ENCODE measurements at places on chromosomes 11 and 22.

DNA sequence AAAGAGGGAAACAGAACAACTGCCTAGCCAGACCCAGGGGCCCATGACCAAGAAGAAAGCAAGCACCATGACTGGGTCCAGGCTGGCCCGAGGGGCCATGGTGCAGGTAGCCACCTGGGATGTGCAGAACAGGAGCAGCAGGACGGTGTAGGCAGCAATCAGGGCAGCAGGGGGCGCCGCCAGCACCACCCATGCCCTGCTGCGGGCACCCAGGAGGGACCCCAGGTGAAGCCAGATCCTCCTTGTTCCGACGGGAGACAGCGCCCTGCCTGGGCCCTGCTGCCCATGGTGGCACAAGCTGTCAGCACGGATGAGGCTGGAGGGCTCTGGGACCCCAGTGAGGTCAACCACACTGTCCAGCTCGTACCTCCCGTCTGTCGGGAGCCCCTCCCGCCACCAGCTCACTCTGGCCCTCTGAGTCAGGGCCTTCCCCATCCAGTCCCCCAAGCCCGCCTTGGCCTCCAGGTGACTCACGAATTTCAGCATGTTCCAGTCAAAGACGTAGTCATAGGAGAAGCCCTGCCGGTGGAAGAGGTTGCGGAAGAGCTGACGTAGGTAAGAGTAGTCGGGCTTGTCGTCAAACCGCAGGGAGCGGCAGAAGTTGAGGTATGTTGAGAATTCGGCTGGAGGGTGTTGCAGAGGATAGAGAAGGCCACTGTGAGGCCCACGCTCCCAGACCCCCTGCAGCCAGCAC lies 18.8 kb downstream of the CSNK1E start:
- DNase-seq, result no peak

DNA sequence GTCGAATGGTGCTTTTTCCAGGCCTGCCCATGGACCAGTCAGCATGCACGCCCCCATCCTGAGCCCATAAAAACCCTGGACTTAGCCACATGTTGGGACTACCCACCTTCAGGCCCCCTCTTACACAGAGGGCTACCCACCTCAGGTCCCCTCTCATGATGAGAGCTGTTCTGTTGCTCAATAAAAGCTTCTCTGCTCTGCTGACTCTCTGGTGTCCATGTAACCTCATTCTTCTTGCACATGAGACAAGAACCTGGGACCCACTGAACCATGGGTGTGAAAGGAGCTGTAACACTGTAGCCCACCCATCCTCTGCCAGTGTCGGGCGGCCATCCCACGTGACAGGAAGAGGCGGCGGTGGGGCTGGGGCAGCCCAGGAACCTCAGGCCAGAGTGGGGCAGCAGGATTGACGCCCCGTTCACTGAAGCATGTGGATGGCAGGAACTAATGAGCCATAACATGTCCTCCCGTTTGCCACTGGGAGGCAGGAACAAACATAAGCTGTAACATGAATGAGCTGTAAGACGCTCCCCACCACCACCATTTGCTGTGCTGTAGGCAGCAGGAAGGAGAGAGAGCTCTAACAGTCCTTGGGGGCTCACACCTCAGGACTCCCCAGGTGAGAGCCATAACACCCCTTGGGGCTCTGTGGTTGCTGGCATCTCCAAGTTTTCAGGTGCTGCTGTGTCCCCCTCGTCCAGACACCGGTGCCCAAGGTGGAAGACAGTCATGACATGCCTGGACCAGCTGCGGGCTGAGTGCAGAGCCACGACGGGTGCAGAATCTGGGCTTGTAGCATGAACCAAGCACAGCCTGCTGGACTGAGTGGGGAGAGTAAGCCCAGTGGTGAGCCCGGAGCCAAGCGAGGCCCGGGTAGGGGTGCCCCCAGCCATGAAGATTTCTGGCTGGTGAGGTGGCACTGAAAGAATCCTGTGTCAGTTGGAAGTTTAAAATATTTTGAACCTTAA lies 69.4 kb downstream of the MCHR1 start:
- DNase-seq, result no peak

DNA sequence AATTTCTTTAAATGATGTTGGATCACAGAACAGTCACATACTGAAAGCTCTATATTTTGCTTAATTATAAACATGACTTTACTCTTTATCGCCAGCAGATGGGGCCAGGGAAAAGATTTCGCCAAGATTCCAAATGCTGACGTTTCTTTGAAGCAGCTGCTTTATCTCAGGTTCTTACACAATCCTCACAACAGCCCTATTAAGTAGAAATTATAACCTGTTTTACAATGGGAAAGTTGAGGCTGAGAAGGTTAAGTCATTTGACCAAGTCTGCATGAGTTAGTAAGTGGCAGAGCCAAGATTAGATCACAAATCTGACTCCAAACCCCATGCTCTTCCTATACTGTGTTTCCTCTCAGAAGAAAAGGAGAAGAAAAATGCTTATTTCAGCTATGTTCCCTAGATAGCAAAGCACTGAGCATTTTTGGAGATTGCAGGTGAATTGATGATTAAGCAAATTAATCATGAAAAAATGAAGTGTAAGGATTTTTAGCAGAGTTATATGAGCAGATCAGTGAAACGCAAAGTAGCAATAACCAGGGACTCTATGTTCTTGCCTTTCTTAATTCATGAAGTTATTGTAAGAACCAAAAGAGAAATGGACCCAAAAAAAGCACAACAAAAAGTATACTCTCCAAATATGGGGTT lies 79.0 kb downstream of the AASDHPPT start:
- peak; percentile 57 for DNase-seq

- DNase-seq, result peak; percentile 29
These were observed 46.4 kb downstream of the MORC2 start for GRCh38 chr22:30922151-30922611.

DNA sequence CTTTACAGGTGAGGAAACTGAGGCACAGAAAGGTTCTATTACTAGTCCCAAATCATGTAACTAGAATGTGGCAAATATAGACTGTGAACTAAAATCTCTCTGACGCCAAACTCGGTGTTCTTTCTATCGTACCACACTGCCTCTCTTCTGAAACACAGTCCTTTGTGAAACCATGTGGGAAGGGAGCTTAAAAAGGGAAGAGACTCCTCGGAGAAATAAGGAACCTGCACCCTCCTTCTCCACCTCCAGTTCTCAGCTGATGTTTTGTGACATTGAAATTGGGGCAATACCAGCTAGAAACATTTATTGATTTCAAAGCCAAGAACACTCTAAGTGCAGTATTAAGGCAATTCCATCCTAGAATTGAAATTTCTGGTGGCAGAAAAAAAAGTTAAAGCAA lies 76.4 kb upstream of the DRD2 start:
- DNase-seq, result no peak

GRCh38 chr22:33014621-33015020 lies 43.6 kb downstream of the SYN3 start:
- DNase-seq, result no peak

DNA sequence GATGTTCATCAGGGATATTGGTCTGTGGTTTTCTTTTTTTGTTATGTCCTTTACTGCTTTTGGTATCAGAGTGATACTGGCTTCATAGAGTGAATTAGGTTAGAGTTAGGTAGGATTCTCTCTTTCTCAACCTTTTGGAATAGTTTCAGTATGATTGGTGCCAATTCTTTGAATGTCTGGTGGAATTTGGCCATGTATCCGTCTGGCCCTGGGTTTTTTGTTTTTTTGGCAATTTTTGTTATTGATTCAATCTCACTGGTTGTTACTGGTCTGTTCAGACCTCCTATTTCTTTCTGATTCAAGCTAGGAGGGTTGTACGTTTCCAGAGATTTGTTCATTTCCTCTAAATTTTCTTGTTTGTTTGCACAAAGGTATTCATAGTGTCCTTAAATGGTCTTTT lies 54.4 kb downstream of the ATXN10 start:
- no peak for DNase-seq

GRCh38 chr11:1740786-1741530 lies 9.4 kb downstream of the IFITM10 start:
- DNase-seq, result no peak

DNA sequence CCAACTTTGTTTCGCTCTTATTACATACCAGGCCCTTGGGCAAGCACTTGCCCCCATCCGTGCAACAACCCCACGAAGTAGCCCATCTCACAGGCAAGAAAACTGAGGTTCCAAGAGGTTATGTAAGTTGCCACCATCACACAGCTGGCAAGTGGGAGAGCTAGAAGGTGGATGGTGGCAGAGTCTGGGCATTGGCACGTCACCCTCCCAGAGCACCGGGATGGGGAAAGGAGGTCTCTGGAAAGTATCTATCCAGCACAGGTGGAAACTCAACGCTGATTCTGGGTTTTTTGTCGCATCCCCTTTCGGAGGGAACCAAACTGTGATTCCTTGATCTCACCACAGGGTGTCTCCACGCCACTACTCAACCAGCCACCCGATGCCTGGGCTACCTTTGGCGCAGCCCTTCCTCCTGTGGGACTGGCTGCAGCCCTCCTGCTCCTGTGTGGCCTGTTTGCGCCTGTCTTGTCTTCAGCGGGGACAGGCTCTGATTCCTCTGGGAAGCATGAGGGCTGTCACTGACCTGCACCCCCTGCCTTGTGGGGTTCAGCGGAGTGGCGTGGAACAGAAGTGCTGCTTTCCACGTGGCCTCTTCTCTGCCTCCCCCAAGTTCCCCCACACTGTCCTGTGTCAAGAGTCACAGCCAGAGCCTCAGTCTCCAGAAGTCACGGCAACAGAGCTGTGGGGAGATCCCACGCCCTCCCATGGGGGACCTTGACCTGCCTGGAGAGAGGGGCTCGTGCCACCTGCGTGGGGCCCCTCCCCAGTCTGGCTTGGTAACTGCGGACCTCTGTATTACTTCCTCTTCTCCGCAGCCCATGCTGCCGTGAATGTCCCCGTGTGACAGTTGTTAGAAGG lies 34.4 kb upstream of the TRIM29 start:
- no peak for DNase-seq

GRCh38 chr11:68050371-68050841 lies 11.6 kb downstream of the TCIRG1 start:
- DNase-seq, result no peak

GRCh38 chr11:3148255-3148989 lies 16.7 kb downstream of the OSBPL5 start:
- DNase-seq, result no peak

GRCh38 chr11:120220747-120221037 lies 9.9 kb downstream of the OAF start:
- DNase-seq, result no peak

GRCh38 chr11:65260756-65261590 lies 789 bp upstream of the POLA2 start:
- no peak for DNase-seq

DNA sequence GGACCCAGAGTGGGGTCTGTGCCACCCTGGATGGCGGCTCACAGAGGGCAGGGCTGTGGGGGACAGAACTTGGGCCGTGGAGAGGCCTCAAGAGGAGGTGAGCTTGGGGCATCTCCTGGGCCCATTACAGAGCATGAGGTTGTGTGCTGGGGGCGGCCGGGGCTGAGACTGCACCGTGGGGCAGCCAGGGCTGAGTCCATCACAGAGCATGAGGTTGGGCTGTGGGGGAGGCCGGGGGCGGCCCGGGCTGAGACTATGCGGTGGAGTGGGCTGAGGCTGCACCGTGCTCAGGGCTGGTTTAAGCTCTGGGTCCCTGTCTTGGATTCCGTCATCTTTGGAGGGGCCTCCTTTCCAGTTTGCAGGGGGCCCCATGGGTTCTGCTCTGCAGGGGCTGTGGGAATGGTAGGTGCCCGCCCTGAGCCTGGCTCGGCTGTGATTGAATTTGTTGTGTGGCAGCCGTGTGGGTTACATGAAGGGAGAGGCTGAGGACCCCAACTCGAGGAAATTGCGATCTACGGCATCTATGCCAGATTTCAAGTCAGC lies 38.1 kb upstream of the MUC5AC start:
- DNase-seq, result no peak

GRCh38 chr11:128343135-128343514 lies 244.2 kb downstream of the ETS1 start:
- DNase-seq, result no peak

DNA sequence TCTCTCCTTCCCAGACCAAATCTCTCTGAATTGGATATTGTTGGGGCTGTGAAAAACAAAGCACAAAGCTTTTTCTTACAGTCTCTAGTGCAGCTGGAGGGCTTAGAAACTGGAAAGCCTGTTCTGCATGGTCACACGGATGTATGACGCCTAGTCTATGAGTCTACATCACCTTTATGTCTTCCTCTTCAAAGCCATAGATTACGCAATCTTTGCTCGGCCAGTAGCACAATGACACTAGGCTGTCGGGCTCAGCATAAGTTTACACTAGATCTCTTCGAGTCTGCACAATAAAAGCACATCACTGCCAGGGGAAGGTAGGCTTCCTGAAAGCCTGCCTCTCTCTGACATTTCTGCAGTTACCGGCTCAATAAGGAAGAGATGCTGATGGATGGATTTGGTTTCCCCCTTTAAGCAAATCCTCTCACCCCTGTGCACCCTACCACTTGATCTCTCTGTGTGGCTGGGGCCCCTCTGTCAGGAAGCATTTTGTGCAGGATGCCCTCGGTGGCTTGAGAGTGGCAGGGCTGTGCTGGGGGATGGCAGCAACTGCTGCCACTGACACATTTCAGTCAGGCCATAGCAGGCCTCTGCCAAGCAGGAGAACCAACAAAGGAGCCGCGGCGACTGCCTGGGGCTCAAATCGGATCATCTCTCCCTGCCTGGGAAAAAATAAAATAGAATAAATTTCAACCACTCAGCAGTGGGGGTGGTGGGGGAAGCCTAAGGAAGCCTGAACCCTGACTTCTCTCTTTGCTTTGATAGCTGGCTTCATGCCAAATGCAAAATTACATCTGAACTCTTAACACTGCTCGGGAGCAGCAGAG lies 1272.8 kb downstream of the LRRC4C start:
- DNase-seq, result no peak

DNA sequence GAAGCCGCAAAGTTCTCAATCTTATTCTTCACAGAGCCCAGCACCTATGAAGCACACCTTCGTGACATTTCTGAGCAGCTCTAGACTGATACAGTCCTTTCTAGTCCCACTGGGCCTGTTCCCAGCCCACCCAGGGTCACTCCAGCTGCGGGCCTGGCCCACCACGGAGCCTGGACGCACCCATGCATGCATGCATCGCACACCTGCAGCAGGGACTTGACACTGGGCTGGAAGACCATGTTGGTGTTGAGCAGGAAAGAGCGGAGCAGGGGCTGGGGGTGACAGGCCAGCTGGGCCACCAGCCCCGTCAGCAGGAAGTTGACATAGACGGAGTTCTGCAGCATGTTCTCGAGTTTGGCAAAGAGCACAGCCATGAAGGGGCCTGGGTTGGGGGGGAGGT lies 9.2 kb downstream of the C11orf42 start:
- DNase-seq, result no peak

- no peak for DNase-seq
These were observed 2330.0 kb upstream of the RAG2 start for GRCh38 chr11:38927993-38928392.

DNA sequence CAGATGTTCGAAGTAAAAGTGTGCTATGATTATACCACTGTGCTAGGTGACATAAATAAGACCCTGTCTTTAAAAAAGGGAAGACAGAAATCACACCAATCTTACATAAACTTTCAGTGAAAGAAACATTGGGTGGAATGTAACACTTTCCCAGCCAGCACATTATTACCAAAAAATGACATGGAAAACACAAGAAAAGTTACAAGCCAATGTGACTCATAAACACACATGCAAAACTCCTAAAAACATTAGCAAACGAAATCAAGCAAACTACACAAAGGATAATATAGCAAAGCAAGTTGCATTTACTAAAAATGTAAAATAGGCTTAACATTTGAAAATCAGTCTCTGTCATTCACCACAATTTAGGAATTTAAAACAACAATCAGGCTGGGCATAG lies 47.0 kb downstream of the SBF2 start:
- DNase-seq, result no peak
